ENCODE measurements at places on chromosomes 4 and X.

- no peak for DNase-seq
Observed at GRCh38 chr4:178752954-178753525, 1310.8 kb upstream of the AGA start.

GRCh38 chrX:63855896-63856295 is 70.9 kb upstream of the ARHGEF9 start:
- DNase-seq = no peak

GRCh38 chr4:99885063-99885664 is 9.1 kb downstream of the LAMTOR3 start:
- peak; percentile 67 for DNase-seq

GRCh38 chr4:14264437-14264836 is 636.9 kb upstream of the BOD1L1 start:
- DNase-seq = no peak

DNA sequence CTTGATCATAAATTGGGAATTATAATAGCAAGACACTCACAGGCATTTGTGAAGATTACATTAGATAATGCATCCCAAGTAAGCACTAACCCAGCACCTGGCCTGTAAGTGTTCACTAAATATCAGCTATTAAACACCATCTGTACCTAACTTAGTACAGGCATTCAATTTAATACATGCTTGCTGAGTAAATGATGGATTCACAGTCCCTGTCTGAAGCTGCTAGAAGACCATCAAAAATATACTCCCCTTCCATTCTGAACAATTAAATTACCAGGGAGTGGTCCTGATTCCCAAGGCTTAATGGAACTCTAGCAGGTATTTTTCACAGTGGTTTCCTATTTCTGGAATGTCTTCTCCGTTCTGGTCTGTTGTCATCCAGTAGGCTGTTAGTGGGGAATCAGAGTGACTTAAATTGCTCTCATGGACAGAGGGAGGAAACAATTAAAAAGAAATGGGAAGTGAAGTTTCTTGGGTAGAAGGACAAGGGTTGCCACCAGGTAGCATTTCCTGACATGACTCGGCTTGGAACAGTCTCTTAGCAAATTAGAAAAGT is 233.9 kb downstream of the PTTG2 start:
- no peak for DNase-seq

GRCh38 chr4:84750960-84751283 is 168.0 kb downstream of the CDS1 start:
- DNase-seq = no peak

DNA sequence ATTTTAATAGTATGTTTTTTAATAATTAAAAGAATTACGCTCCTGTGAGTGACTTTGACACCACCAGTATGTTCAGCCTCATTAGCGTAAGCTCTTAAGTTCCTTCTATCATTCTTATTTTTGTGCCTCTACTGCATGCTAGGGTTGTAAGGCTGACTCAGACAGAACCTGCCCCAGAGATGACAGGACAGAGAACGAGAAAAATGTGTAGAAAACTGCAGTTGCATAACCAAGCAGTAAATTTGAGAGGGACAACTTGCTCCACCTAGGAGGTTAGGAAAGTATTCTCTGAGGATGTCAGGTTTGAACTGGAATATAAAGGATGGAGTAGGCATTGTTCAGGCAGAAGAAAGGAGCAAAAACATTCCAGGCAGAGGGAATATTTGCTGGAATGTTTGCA is 98.7 kb downstream of the NFKB1 start:
- no peak for DNase-seq

- no peak for DNase-seq
Observed at GRCh38 chrX:145687146-145687545, 130.5 kb upstream of the SLITRK2 start.

DNA sequence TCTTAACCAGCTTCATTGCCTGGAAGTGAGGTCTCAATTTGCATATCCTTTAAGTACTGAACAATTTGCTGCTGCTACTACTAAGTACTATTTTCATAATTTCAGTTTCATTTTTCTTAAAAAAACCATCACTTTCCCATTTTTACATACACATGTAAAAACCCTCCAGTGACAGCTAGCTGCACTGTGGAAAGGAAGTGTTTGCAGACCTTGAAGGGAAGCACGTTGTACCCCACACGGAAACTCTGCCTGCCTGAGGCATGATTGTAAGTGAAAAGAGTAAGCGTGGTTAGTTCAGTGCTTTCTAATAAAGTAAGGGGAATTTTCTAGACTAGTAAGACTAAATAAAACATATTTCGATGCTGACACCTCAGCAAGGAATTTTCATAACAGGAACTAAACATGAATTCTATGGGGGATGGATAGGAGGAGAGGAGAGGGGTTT is 103.6 kb downstream of the RAPGEF2 start:
- DNase-seq = no peak

- no peak for DNase-seq
Observed at GRCh38 chr4:141891260-141892120, 255.1 kb downstream of the IL15 start.

GRCh38 chrX:153966283-153966688 is 5.3 kb downstream of the HCFC1 start:
- no peak for DNase-seq

- no peak for DNase-seq
Observed at GRCh38 chrX:106150701-106151100, 17.4 kb upstream of the PWWP3B start.

DNA sequence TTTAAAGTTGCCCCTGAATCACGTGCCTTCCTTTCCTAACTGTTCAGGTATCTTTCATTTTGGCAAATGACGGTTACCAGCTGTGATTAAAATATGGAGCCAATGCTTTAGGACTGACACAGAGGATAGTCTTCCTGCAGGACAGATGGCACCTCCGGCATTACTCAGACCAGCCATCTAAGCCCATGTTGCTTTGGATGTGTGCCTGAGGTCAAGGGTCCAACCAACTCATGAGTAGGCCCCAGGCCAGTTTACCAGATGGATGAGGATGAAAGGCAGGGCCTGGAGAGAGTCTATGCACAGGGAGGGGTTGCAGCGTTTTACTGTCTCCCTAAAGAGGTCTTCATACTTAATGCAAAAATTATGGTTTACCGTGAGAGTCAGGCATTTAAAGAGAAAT is 174.0 kb upstream of the GATB start:
- no peak for DNase-seq

- DNase-seq = no peak
Observed at GRCh38 chr4:11183356-11183740, 245.3 kb downstream of the HS3ST1 start.

DNA sequence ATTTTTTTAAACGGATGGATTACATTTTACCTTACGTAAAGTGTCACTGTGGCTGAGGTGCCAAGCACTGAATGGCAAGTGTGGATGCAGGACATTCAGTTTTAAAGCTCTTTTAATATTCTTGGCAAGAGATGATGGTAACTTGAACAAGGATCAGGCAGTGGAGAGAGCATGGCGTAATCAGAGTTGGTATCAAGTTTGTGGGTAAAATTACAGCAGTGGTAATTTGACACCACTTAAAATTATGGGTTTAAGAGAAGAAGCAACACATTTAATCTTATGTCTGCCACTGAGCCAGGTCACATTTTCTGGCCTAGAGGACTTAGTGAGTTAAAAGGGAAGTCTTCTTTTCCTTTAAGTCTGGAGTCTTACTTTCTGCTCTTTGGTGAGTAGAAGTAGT is 100.5 kb downstream of the NAA11 start:
- DNase-seq = no peak

DNA sequence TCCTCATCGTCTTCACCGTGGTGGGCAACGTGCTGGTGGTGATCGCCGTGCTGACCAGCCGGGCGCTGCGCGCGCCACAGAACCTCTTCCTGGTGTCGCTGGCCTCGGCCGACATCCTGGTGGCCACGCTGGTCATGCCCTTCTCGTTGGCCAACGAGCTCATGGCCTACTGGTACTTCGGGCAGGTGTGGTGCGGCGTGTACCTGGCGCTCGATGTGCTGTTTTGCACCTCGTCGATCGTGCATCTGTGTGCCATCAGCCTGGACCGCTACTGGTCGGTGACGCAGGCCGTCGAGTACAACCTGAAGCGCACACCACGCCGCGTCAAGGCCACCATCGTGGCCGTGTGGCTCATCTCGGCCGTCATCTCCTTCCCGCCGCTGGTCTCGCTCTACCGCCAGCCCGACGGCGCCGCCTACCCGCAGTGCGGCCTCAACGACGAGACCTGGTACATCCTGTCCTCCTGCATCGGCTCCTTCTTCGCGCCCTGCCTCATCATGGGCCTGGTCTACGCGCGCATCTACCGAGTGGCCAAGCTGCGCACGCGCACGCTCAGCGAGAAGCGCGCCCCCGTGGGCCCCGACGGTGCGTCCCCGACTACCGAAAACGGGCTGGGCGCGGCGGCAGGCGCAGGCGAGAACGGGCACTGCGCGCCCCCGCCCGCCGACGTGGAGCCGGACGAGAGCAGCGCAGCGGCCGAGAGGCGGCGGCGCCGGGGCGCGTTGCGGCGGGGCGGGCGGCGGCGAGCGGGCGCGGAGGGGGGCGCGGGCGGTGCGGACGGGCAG is 792 bp downstream of the ADRA2C start:
- no peak for DNase-seq

DNA sequence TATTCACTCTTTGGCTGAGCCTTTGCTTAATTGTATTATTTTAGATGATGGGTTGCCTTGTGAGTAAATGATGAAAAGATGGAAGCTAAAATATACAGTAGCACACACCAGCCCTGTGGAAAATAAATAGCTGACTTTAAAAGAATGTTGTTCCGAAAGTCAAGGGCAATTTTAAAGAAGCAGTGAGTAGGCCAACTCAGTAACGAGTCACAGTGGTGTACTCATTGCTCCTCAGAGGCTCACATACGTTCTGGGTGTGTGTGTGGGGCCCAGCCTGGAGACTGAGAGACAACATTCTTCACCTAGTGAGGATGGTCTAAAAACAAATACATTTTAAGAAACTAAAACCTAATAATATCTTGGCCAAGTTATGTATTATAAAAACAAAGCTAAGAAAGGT is 640.3 kb downstream of the TRIML1 start:
- no peak for DNase-seq

- no peak for DNase-seq
Observed at GRCh38 chr4:88759039-88759894, 61.6 kb upstream of the NAP1L5 start.

- no peak for DNase-seq
Observed at GRCh38 chr4:5018603-5019002, 655 bp downstream of the CYTL1 start.

GRCh38 chr4:116664198-116664597 is 421.2 kb downstream of the TRAM1L1 start:
- DNase-seq = no peak

DNA sequence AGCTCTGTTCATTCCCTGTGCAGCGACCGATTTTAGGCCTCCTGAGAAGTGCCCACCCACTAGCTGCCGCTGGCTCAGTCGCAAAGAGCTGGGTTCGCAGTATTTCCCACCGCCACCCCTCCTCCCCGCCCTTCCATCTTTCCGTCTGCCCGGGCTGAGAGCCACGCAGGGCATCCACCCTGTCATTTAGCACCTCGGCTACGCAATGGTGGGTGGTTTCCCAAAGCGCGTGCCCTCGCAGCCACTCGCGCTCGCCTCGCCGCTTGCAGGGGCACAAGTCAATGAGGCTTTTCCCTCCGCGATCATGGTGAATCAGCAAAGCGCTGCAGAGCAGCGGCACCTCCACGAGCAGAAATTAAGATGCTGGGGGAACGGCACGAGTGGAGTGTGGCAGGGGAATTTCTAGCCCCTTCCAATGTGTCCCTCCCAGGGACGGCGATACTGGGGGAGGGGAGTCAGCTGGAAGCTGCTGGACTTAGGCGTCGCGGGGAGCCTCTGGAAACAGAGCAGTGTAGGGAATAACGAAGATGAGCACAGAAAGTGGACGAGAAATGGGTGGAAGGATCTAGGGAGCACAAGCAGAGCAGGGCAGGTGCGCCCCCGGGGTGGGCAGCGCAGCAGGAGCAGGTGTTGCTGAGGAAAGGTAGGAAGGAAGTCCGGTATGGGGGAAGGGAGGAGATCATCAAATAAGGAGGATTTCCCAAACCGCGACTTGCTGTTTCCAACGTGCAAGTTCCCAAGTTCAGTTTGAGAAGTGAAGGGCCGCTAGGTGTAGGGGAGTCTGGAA is 2.4 kb upstream of the PTCHD1 start:
- DNase-seq = no peak

DNA sequence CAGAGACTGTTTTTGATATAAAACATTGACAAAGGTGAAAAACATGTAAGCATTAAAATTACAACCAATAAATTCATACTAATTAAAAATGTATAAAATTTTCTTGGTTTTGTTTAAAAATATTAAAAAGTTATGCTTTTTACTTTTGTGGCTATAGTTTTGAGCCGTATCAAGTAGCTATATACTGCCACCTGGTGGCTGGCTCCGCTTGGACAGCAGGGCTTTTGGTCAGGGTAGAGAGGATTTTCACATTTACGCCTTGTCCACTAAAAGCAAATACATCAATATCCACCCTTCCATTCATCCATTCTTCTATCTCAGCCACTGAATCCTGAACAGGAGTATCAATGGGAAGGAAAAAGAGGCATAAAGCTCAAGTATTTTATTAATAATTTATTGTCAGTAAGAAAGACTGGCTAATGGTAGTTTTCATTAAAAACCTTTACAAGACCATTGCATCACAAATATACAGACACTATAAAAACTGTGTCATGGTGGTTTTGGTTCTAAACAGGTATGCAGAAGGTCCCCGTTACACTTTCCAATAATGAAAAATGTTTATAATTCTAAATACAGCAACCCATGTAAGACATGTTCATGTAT is 32.1 kb upstream of the MTNR1A start:
- peak; percentile 57 for DNase-seq

GRCh38 chr4:9765091-9765490 is 16.3 kb upstream of the DRD5 start:
- DNase-seq = peak; percentile 4

DNA sequence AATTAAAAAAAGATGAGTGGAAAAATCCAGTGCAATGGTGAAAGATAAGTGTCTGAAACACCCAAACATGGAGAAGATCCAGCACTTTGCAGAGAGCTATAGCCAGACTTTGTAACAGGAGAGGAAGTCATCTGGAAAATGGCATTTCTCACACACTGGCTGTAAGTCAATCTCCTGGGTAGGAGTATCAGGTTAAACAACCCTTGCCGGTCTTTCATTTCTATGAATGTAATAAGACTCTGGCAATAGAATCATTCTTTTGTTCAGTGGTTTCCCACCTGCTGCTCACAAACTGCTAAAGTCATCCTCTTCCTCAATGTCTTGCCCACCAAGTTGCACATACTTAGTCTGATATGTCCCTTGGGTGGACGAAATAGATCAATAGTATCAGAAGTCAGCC is 94.0 kb upstream of the ATP8A1 start:
- no peak for DNase-seq

DNA sequence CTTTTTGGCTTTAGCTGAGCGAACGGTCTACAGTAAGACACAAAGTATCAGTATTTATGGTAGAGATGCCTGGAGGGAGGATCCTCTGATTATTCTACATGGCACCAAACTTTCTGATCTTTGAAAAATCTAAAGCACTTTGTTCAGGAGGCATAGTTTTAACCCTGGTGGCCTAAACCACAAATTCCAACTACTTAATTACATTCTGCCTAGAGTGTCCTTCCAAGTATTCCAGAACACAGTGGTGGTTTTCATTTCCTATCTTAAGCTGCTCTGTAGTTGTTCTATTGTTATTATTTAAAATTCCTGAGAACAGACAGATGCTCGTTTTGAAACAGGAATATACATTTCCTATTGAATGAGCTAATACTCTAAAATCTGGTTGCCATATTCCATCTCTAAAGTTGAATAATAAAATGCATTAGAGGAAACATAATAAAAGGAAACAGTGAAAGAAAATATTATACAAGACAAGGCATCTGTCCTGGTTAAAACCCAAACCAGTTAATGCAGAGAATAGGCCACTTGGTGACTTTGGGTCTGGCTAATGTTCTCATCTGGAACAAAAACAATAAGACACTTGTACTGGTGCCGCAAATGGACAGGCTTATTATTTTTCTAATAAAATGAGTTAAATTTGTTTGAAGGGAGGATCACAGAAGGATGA is 657.4 kb downstream of the SPRY1 start:
- no peak for DNase-seq
